ENCODE measurements at places on chromosomes 5 and 9.

- no peak for DNase-seq
Observed at GRCh38 chr5:116482394-116482793, 92.2 kb downstream of the SEMA6A start.

GRCh38 chr5:170769246-170769645 is 14.3 kb upstream of the GABRP start:
- no peak for DNase-seq

- DNase-seq, result no peak
Observed at GRCh38 chr5:178667101-178667500, 40.3 kb upstream of the CLK4 start.

GRCh38 chr9:134233022-134233421 is 68.7 kb upstream of the RNU6ATAC start:
- DNase-seq, result no peak

DNA sequence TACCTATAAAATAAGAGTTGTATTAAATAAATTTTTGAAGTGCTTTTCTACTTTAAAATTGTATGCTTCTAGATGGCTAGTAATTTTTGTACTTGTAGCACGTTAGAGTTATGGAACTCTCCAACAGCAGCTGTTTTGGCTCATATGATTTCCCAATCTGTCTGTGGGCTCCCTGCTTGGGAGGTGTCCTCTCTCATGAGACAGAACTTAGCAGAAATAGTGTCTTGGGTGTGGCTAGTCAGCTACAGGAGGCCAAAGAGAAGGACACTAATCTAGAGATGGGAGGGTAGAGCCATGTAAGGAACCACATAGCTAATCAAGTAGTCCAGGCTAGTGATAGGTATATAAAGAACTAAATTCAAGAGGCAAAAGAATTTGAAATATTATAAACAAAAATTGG is 78.4 kb upstream of the DAB2 start:
- DNase-seq, result no peak

- no peak for DNase-seq
Observed at GRCh38 chr5:44935262-44935661, 126.5 kb downstream of the MRPS30 start.

DNA sequence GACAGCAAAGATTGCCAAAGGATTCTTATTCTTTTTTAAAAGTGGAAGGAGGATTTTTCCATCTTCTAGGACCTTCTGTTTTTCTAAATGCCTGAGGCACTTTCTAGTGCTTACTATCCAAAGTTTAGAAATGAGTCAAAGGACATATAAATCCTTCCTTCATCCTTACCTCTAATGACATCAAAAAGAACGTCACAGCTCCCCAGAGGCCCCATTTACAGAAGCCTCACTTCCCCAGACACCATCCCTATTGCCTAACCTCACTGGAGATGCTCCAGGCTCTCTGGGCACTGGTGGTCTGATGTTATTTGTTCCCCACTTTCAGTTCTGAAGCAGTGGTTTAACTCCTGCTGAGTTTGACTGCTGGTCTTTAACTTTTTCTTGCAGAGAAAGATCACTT is 504.3 kb downstream of the AGTPBP1 start:
- DNase-seq, result no peak

- DNase-seq, result no peak
Observed at GRCh38 chr5:175383350-175383749, 60.6 kb downstream of the DRD1 start.

GRCh38 chr9:7045361-7045760 is 287.6 kb downstream of the KDM4C start:
- DNase-seq, result no peak

DNA sequence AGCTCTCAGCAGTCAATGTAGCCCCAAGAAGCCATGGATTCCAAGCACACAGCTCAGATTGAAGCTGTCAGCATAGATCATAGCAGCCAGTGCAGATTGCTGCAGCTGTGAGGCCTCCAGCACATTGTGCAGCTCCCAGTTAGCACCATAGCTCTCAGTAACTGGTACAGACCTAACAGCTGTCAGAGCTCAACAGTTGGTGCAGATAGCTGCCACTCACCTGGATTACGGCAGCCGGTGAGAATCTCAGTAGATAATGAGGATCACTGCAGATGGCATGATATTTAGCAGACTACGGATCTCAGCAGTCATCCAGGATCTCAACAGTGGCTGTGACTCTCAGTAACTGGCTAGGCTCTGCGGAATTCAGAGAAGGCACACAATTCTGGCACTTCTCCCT is 500.4 kb downstream of the TUSC1 start:
- DNase-seq, result no peak

DNA sequence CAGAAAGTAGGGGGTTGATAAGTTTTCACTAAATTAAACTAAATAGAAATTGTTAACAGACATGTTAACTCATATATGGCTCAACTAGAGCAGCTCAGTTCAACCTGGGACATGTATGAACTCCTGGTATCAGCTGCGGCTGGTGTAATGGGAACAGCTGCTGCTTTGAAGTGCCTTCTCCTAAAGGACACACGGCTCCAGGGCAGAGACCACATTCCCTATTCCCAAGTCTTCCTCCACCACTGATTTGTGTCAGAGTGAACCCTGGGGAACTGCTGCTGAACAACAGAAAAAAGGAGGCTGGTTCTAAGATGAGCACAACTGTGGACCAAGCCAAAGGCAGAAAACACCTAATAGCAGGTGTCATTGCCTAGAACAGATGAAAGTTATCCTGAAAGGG is 71.1 kb downstream of the MAPKAP1 start:
- no peak for DNase-seq

GRCh38 chr5:157948738-157949410 is 89.9 kb upstream of the CLINT1 start:
- peak; percentile 48 for DNase-seq

DNA sequence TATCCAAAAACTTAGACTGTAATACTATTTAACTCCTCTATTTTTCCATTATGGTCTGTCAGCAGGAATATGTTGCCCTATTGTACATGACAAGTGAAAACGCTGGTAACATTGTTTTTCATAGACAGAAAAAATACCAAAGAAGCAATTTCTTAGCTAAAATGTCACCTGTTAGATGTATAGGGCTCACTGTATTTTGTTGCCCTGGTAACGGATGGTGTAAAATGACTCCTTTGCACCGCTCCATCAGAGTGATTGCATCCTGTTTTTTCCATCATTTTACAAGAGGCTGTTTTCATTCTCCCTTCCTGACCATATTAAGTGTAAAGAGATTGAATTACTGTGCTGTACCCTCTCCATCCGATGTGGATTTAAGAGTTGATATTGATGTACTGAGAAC is 460.1 kb upstream of the TLE4 start:
- DNase-seq, result no peak

- no peak for DNase-seq
Observed at GRCh38 chr5:135353952-135354721, 44.9 kb downstream of the MACROH2A1 start.

DNA sequence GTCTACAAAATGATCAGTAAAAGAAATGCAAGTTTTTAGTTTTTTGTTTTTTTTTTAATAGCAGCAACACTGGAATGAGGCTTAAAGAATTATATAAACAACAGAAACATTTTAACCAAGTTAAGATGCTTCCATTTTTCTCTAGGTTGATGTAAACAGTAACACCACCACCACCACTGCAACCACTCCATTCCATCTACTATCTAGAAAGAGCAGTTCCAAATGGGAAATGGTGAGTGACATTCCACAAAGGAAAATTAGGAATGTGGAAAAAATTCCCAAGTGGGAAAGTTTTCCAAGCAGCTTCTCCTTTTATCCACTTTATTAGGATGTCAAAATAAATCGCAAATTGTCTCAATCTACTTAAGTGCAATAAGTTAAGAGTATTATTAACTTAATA is 32.6 kb downstream of the SLC38A9 start:
- DNase-seq, result no peak

DNA sequence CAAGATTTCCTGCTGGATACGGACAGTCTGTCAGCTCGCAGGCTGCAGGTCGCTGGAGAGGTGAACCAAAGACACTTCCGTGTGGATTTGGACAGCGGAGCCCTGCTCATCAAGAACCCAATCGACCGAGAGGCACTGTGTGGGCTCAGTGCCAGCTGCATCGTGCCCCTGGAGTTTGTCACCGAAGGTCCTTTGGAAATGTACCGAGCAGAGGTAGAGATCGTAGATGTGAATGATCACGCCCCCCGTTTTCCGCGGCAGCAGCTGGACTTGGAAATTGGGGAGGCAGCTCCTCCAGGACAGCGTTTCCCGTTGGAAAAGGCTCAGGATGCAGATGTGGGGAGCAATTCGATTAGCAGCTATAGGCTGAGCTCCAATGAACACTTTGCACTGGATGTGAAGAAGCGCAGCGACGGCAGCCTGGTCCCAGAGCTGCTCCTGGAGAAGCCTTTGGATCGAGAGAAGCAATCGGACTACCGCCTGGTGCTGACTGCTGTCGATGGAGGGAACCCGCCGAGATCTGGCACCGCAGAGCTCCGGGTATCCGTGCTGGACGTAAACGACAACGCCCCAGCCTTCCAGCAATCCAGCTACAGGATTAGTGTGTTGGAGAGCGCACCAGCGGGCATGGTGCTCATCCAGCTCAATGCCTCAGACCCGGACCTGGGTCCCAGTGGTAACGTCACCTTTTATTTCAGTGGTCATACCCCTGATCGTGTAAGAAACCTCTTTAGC is 658 bp downstream of the PCDHGC4 start:
- DNase-seq, result no peak

DNA sequence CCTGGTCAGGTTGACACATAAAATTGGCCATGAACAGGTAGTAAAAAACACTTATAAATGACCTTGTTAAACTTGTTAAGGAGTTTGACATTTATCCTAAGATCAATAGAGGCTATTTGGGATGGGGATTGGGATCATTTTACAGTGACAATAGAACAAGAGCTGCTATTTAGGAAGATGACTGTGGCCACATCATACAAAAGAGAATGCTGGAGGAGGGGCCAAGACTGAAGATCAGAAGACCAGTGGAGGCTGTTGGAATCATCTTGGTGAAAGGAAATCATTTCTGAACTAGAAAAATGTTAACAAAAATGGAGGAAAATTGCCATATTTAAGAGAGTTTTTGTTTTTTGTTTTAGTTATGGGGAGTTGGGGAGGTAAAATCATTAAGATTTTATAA is 304.8 kb upstream of the TLE4 start:
- DNase-seq, result no peak

DNA sequence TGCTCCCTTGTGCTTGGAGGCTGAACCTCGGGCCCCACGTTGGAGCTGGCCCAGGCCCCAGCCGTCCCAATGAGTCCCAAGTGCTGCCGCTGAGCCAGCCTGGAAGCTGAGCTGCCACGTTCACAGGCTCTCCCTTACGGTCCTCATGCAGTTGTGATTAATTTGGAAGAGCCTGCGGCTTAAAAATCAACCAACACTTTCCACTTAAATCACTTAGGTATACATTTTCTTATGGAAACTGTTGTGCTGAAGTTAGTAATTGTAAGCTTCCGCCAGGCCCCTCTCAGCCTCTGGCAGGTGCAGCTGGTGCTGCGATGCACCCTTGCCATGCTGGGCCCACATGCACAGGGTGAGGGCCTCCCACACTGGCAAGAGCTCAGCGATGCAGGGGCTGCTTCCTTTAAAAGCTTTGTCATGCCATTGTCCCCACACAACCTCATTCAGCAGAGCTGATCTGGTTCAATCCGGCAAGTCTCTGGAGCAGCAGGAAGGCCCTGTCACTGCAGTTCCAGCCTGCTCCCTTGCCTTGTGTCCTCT is 61.0 kb downstream of the IPPK start:
- no peak for DNase-seq
